ENCODE measurements at places on chromosomes 3 and 15.

- DNase-seq: no peak
These were observed 247.8 kb downstream of the ALCAM start for GRCh38 chr3:105614288-105615030.

DNA sequence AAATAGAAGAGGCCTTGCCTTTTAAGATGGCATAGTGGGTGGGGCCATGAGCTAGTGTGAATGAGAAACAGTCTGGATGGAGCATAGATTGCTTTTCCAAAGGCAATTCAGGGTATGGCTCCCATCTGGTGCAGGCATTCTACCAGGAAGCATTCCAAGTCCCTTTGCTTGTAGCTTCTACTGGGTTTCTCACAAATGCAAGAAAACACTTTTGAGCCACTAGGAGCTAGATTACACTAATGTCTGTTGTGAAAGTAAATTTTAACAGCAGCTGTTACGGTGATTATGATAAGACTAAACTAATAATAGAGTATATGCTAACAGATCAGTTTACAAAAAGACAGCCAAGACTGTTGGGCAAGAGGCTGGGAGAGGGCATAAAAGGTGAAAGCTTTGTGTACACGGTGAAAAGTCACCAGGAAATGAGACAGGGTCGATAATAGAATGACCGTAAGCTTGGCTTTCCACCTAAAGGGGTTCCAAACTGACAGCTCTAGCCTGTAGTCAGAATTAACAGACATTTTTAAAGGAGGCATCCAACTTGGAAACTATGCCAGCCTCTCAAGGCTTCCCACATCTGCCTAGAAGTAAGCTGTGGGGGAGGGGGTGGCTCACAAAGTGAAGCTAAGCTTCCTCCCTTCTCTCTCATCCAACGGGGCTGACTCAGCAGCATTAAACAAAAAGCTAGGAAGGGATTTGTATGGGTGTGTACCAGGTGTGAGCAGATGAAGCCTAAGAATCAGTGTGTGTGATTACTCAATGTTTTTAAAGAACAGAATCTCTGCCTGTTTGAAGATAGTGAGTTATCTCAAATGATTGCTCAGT is 61.1 kb upstream of the GPD1L start:
- DNase-seq: no peak

DNA sequence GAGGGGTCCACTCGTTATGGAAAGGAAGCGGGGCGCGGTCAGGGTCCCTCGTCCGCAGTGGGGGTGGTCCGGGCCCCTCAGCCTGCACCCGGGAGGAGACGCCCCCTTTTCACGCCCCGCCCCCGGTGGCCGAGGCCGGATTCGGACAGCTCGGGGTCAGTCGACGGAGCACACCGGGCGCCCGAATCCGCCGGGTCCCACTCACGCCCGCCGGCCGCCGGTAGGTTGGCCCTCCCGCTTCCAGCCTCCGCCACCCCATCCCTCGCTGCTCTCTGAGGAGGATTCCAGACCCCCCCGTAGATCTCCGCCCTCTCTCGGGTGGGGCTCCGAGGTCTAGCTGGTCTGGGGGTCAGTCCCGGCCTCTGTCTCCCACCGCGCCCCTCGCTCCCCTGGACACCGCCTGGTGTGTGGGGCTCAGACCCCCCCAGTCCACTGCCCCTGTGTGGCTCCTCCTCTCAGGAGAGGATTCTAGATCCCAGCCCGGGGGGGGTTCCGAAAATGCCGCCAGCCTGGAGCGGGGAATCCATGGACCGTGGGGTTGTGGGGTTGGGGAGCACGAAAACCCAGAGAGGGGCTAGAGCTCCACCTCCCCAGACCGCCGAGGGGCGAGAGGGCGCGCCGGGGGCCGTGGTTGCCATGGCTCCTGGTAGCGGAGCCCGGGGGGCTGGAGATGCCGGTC is 725 bp downstream of the CHL1 start:
- no peak for DNase-seq

DNA sequence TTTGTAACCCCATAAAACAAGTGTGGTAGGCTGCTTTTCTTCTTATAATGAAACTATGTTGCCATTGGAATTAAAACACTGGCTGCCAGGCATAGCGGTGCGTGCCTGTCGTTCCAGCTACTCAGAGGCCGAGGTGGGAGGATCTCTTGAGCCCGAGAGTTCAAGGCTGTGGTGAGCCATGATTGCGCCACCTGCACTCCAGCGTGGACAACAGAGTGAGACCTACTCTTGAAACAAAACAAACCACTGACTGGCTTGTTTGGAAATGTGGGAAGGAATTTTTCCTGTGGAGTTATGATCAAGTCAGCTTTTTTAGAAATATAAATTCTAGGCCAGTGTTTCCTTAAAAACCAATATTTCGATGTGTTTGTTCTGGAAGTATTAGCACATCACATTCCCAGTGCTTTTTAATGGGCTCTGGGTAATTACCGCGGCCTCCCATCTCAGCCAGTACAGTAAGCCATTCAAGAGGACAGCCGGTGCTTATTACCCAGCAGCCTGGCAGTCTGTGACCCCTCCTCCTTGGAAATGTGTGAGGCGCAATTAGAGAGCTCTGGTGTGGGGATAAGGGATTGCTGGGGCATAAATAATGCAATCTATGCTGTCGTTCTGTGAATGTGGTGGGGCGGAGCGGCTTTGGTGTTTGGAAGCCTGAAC is 58.3 kb upstream of the TRAK1 start:
- no peak for DNase-seq

GRCh38 chr15:52912172-52912571 is 122.0 kb upstream of the ONECUT1 start:
- DNase-seq: no peak
